ENCODE measurements at places on chromosomes 13 and 19. TPM values are rescaled to one million over a fixed set of nuclear protein-coding genes. Genes with fewer than 3 reads are reported as not detected.

Gene GJB6
- total RNA-seq = not detected

Gene SGCG
- not detected for total RNA-seq

Gene PTH2
- total RNA-seq = not detected

Gene CYP2A7
- not detected for total RNA-seq

Gene ZNF229
- 0.64 TPM for total RNA-seq

Gene C13orf46
- total RNA-seq = 0.41 TPM

Gene NKPD1
- not detected for total RNA-seq

Gene ATP4B
- total RNA-seq = not detected

Gene ZNF799
- total RNA-seq = 8.9 TPM

Gene AMER2
- not detected for total RNA-seq

Gene TPRX1
- total RNA-seq = not detected

Gene RYR1
- total RNA-seq = 0.20 TPM

Gene PPFIA3
- 19.8 TPM for total RNA-seq

Gene SLITRK5
- 0.14 TPM for total RNA-seq

Gene PPP2R1A
- total RNA-seq = 226 TPM

Gene WDR87
- total RNA-seq = not detected

Gene ZNF709
- total RNA-seq = 1.1 TPM

Gene SBNO2
- total RNA-seq = 142 TPM

Gene TMEM272
- total RNA-seq = not detected

Gene WASF3
- total RNA-seq = 0.75 TPM

Gene NRTN
- 1.5 TPM for total RNA-seq

Gene TEX101
- total RNA-seq = not detected

Gene CD177
- 12.1 TPM for total RNA-seq

Gene ZNF575
- not detected for total RNA-seq

Gene FAM83E
- 279 TPM for total RNA-seq

Gene ZNF471
- total RNA-seq = 2.2 TPM

Gene POP4
- total RNA-seq = 6.4 TPM

Gene ZNF8
- 6.2 TPM for total RNA-seq

Gene CHAF1A
- 9.8 TPM for total RNA-seq

Gene FBL
- 73.0 TPM for total RNA-seq

Gene GNA15
- 2.2 TPM for total RNA-seq

Gene ACTL9
- total RNA-seq = not detected

Gene LPAR2
- total RNA-seq = 52.5 TPM

Gene TDRD3
- total RNA-seq = 20.9 TPM

Gene DZIP1
- total RNA-seq = 7.5 TPM

Gene NLRP5
- not detected for total RNA-seq

Gene XAB2
- 84.9 TPM for total RNA-seq

Gene TNFSF11
- total RNA-seq = not detected

Gene TLE2
- 31.4 TPM for total RNA-seq

Gene SYCN
- total RNA-seq = not detected

Gene ZNF610
- not detected for total RNA-seq

Gene TUBA3C
- not detected for total RNA-seq

Gene ZNF28
- total RNA-seq = 11.1 TPM

Gene NR2F6
- total RNA-seq = 362 TPM

Gene COMP
- total RNA-seq = 0.32 TPM

Gene THSD8
- total RNA-seq = not detected

Gene GNG8
- not detected for total RNA-seq

Gene EML2
- total RNA-seq = 64.0 TPM
